ENCODE measurements at places on chromosomes 1 and 21.

GRCh38 chr1:16248007-16248436 lies 11.0 kb upstream of the CPLANE2 start:
- no peak for DNase-seq

DNA sequence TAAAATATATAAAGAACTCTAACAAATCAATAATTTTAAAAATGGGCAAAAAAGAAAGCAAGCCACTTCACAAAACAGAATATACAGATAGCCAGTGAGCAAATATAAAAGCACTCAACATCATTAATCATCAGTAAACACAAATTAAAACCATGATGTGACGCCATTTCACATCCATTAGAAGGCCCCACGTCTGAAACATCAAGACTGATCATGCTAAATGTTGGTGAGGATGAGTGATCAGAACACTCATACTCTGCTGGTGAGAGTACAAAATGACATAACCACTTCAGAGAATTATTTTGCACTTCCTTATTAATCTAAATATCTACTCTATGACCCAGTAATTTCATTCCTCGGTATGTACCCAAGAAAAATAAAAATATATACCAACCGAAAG lies 512.2 kb upstream of the NR5A2 start:
- DNase-seq: no peak

GRCh38 chr1:118290046-118290445 lies 105.0 kb upstream of the SPAG17 start:
- DNase-seq: peak; percentile 68

DNA sequence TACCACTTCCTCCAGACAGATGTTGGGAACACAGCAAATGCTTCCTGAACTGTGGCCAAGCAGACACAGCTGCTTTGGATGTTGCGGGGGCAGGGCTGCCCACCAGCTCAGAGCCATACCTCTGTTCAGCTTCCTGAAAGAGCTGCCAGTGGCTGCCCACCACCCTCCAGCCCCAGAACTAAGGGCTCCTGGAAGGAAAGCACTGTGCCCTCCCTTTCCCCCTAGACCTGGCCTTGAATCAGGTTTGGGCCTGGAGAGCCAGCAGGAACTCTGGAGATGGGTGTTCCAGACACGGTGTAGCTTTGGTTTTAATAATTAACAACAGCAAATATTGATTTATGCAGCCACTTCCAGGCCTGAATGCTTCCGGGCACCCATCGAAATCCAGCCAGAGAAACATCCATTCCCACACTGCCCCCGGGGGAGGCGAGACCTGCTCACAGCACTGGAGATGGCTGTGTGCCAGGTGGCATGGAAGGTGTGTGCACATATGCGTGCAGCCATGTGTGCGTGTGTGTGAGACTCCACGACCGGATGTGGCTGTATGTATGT lies 45.7 kb downstream of the RAP1GAP start:
- peak; percentile 50 for DNase-seq

- no peak for DNase-seq
These were observed 38.3 kb upstream of the GBP5 start for GRCh38 chr1:89310976-89311375.

- no peak for DNase-seq
These were observed 503 bp upstream of the PIGM start for GRCh38 chr1:160032165-160032820.

DNA sequence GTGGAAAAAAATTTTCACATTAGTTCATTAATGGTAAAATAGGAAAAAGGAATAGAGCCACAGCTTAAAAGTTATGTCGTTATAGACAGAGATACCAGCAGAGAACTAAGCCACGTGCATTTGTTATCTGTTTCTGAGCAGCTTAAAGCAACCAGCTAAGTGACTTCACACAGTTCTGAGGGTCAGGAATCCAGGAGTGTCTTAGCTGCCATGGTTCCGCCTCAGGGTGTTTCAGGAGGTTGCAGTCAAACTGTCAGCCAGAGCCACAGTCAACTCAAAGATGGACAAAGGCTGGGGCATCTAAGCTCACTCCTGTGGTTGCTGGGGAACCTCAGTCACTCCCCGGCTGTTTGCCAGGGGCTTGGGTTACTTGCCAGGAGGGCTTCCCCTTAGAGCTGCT lies 515.8 kb downstream of the SMYD3 start:
- DNase-seq: no peak

- DNase-seq: no peak
These were observed 11.6 kb downstream of the PLA2G2A start for GRCh38 chr1:19967808-19968207.

DNA sequence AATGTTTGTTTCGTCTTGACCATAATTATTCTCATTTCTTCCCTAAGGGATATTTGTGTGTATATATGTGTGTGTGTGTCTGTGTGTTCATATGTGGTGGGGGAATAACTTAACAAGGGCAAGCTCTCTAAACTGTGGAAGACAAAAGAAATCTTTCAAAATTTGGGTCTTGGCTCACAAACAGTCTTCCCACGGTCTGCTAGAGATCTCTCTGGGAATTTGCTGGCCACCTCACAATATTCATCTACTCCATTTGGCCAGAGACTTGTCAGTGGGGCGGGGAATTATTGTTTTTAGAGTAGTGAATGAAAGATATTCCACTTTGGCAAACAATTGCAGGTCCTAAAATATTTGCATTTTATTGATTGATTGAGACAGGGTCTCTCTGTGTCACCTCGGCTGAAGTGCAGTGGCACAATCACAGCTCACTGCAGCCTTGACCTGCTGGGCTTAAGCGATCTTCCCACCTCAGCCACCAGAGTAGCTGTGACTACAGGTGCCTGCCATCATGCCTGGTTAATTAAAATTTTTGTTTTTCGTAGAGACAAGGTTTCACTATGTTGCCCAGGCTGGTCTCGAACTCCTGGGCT lies 8.0 kb upstream of the EIF2B3 start:
- no peak for DNase-seq

DNA sequence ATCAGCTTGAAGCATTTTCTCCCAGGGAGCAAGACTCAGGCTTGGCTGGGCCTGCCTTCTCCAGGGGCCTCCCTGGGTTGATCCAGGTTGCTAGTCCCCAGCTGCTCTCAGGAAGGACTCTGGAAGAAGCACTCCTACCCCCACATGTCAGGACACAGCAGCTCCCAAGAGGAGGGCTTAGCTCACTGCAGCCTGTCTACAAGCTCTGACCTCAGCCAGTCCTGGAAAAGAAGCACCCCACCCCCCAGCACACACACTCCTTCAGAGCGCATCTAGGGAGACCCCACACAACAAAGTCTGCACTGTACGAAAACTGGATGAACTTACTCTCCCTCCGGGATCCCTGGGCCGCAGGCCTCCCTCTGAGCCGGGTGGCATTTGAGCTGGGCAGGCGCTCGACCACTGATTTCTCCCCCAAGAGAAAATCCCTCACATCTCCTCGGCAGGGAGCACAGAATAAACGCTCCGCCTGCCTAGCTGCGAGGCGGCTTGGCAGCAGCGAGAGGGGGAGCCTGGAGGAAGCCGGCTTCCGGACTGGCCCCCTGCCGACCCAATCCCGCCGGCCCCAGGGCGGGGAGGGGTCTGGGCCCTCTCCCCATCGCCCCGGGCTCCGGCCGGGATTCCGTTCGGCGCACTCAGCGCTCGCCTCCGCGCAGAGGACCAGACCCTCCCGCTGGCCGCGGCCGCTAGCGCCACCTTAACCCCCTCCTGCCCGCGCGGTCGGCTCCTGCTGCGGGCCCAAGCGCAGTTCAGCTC lies at the start of gene KCNA2:
Gene KCNA2, minus strand, starts transcription at position 458 of the 756 bp plus-strand sequence. CDS start 1,576 bp downstream, outside the sequence.
- peak; percentile 75 for DNase-seq

DNA sequence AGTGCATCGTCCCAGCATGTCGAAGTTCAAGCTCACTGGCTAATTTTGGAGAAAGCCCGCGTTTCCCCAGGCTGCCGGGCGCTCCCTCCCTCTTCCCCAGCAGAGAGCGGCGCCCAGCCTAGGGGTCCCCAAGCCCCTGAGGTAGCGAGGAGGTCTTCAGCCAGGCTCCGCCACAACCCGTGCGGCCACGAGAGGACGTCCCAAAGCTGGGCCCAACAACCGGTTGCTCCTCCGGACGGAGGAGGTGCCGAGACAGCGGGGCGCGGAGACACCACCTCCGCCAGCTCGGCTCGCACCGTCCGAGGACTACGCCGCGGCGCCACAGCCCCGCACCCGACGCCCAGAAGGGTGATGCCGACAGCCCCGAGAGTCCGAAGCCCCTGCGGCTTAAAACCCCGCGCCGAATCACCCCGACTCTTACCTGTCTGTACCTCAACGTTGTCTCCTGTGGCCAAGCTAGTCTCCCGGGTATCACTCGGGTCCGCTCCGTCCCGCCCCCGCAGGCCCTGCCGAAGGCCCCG lies at the start of gene DENND2C:
Gene DENND2C, minus strand, starts transcription at position 488 of the 521 bp plus-strand sequence. CDS start 44,065 bp downstream, outside the sequence.
- no peak for DNase-seq

GRCh38 chr1:157429601-157430240 lies 122.6 kb downstream of the FCRL5 start:
- no peak for DNase-seq

- no peak for DNase-seq
These were observed 17.4 kb downstream of the MAST2 start for GRCh38 chr1:45820788-45821187.

- DNase-seq: no peak
These were observed 141.0 kb downstream of the ATP6V1G3 start for GRCh38 chr1:198399452-198399851.

DNA sequence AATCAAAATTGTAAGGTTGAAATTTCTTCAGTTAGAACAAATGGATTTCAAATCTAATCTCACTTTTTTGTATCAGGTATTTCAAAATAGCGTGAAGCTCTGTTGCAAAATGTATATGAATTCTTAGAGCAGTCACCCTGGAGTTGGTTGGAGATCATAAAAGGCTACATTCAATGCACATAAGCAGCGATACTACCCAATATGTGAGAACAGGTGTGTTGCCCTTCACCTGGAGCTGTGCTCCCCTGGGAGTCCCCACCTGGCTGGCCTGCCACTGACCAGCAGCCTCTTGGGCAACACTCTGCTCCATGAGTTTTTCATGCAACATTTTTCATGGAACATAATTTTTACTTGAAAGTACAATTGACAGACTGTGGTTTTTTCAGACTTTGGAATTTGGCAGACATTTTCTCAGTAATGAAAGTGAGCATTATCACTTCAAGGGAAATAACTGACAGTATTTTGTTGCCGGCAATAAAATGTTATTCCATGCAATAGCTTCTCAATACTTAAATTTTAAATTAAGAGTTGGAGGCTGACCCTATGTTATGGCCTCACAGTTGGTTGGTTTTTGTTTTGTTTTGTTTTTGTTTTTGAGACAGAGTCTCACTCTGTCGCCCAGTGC lies 95.1 kb downstream of the ST3GAL3 start:
- DNase-seq: no peak
